ENCODE measurements at places on chromosomes 1 and 21.

DNA sequence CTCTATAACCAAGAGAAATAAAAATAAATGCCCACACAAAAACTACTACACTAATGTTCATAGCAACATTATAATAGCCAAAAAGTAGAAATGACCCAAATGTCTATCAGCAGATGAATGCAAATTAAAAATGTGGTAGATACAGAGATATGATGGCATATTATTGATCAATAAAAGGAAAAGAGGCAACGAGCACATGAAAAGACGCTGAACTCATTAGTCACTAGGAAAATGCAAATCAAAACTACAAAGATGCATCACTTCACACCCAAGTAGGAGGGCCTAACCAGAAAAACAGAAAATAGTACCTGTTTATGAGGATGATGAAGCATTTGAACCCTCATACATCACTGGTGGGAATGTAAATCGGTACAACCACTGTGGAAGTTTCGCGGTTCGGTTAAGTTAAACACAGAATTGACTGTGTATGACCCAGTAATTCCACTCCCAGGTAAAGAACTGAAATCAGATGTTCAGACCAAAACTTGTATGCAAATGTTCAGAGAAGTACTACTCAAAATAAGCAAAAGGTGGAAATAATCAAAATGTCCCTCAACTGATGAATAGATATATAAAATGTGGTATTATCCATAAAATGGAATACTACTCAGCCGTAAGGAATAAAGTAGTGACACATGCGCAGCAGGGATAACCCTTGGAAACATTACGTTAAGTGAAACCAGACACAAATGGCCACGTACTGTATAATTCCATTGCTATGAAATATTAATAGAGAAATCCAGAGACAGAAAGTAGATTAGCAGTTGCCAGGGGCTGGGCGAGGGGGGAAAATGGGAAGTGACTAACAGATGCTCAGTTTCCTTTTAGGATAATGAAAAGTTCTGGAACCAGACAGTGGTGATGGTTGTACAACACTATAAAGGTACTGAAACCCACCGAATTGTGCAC is 3.1 kb downstream of the USP48 start:
- no peak for DNase-seq

DNA sequence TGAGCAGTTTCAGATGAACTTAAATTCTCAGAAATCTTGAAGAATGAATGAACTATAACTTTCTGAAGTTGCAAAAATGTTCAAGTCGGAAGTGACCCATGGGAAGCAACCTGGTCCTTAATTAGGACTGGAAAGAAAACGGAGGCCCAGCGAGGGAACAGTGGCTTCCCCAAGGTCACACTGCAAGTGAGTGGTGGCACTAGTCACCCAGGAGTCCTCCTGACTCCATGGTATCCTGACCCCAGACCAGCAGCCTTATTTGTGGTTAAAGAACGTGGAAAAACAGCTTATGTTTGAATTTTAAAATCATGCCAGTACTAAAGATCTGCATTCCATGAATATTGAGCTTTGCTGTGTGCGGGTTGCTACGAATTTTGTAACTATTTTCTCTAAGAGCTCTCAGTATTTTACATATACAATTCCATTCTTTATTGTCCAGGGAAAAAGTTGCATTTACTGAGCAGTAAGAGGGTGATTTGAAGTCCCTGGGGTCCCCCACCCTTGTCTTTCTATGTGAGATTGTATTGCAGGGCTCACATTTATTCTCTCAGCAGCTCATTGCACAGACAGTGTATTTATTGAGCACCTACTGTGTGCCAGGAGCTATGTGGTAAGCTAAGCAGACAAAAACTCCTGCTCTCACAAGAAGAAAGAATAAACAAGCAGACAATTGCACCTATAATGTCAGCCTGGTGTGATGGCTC is 61.6 kb upstream of the ATP5PO start:
- DNase-seq, result no peak

DNA sequence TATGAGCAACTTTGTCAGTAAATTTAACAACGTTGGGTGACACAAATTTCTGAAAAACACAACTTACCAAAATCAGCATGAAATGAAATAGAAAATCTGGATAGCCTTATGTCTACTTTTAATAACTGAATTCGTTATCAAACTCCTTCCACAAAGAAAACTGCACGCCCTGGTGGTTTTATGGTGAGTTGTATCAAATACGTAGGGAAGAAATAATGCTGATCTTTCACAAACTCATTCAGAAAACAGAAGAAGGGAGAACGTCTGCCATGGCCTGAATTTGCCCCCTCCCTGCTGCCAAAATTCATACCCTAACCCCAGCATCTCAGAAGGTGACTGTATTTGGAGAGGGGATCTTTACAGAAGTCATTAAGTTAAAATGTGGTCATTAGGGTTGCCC is 50.0 kb upstream of the COL18A1 start:
- DNase-seq, result no peak

DNA sequence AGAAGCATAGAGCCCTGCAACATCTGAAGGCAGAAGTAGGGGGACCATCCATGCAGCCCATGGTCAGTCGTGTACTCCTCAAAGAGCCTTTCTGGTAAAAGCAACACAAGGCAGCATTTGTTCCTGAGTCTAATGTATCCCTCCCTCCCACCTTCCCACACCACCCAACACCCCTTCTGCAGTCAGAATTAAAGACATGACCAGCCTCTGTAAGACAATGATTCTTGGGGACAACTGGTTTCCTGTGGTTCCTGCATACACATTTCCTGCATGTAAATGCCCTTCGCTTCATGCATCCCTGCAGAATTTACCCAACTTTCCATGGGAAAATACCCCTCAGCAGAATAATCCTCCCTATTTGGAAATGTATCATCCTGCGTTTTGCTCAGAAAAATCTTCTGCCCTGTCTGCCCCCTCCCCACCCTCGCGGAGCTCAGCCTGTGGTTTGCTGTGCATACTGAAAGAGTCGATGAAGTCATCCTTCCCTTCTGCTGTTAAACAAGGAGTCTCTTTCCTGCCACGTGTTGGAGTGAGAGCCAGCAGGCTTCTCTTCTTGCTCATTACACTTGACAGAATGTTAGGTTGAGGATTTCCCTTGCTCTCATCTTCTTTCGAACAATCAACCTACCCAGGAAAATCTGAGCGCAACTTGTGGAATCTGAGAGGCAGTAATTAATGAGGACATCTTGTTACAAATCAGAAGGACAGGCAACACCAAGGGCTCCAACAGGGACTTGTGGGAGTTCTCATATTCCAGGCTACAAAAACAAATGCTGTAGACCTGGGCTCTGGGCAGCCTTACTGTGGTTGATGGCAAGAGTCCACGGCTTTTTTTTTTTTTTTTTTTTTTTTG is 4.7 kb downstream of the TNN start:
- DNase-seq, result no peak
